ENCODE measurements at places on chromosomes 1 and 21.
A peak's percentile ranks its signal among the peaks of the same experiment; 100 is the strongest.

DNA sequence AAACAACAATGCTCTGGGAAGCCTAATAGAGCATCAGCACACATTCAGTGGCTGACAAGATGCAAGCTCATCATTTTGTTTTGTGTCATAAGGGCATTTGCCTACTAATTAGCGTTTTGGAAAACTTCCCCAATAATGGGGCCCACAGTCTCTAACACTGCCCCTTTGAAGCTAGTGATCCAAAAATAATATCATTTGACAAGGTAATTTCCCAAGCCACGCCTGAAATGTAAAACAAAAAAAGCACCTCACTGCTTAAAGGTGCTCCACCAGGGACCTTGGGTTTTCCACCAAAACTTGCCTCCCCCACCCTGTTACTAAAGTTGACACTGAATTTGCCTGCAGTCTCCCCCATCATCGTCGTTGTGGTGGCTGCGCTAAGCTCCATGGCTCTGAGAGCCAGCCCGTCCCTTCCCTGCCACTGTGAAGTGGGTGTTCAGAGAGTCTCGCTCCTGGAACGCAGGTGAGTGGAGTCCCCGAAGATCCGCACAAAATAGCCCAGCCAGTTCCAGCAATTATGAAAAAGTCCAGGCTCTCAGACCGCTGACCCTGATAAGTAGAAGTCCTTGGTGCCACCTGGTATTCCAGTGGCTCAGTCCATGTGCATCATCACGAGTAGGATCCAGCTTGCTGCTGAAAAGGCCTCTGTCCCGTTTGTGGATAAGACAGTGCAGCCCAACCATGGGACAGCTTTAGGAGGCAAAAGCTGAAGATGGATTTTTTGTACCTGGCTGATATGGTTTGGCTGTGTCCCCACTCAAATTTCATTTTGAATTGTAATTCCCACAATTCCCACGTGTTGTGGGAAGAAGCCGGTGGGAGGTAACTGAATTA is 52.2 kb downstream of the RAB3GAP2 start:
- no peak for DNase-seq

- no peak for DNase-seq
Measured at GRCh38 chr1:13224480-13225060, 1.4 kb downstream of the PRAMEF18 start.

DNA sequence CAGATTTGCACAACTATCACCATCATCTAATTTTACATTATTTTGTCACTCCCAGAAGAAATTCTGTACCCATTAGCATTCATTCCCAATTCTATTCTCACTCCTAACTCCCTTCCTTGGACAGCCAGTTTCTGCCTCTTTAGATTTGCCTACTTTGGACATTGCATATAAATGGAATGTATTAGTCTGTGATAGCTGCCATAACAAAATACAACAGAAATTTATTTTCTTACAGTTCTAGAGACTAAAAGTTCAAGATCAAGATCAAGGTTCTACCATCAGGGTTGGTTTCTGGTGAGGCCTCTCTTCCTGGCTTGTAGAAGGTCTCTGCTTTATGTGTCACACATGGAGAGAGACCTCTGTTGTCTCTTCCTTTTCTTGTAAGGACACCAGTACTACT is 61.9 kb downstream of the ALG6 start:
- DNase-seq, result no peak

DNA sequence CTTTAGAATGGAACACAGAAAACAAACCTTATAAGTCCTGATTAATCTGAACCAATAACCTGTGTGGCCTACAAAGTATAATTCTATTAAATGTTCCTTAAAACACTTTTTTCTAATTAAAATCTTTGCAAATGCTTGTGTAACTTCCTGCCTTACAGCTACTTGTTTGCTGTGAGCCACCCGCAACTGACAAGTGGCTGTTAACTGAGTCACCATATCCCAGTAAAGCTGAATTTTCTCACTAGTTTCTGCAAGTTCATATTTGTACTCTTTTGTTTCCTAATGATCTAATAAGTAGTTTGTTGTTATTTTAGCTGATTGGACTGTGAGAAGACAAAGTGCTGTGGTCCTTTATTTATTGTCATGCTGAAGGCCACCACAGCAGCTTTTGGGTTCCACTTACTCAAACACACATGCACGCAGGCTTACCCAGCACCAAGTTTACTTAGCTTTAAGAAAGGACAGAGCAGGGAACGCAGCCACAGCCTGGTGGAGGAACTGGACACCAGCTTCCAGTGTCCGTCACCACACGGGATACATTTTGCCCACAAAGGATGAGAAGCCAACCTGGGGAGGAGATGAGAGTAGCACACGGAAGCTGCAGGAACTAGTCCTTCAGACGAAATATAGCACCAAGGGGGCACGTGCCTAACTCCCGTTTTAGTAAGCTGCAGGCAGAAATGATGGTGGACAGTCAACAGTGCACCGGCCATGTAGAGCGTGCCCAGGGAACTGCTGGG is 47.8 kb downstream of the LCA5L start:
- DNase-seq, result no peak

DNA sequence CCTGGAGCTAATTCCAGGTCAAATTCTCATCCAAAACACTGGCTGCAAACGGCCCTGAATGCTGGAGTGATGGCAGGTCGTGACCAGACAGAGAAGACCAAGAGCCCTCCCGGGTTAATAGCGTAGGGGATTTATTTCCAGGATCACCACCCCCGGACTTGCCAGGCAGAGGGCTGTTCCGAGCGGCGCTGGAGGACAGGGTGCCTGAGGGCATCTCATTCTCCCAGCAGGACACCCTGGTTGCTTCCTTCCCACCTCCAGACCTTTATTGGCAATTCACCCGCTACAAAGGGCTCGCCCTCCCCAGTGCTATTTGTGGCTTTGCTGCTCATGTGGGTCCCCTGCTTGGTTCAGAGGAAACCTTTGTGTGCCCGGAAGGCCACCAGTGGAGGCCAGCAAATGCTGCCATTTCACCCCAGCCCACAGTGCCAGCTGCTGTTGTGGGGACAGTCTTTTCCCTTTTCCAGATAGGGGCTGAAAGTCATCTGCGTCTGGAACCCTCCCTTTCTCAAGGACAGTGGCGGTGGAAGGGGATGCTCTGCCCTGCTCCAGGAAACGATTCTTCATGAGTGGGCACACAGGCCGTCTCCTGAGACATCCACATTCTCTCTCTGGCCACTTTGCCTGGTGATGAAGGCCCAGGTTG is 19.0 kb upstream of the C1orf174 start:
- DNase-seq, result no peak

GRCh38 chr1:212553676-212554075 is 54.9 kb upstream of the ATF3 start:
- no peak for DNase-seq

DNA sequence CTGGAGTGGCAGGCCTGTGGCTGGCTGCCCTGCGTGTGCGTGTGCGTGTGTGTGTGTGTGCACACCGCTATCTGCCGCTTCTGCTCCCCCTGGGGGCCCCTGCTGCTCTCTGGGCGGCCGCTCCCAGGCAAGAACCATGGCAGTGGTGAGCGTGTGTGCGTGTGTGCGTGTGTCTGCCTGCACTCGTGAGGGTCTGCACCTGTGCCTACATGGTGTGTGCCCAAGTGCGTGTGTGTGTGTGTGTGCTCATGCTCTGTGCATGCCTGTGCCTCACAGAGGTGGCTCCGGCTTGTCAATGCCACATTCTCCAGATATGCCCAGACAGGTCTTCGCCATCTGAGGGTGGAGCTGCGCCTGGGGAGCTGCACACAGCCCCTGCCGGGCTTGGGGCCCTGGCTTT is 18.7 kb upstream of the PEX10 start:
- no peak for DNase-seq

- DNase-seq, result no peak
Measured at GRCh38 chr1:58905126-58905490, 121.3 kb upstream of the JUN start.

- no peak for DNase-seq
Measured at GRCh38 chr1:226405411-226405988, 2.4 kb downstream of the PARP1 start.

- DNase-seq, result no peak
Measured at GRCh38 chr1:145955436-145955835, 2.4 kb downstream of the LIX1L start.

DNA sequence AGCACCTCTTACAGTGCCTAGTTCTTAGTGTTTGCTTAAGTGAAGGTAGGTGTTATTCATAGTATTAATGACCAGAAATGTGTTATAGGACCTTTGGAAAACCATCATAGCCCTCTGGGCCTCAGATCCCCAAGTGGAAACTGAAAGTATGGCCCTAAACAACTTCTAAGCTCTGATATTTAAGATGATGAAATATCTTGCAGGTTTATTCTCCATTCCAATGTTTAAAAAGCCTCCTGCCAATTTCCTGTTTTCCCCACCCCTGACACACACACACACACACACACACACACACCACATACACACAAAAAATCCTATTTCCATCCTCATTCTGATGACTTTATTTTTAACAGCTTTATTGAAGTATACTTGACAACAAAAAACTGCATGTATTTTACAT is 108.2 kb downstream of the DIRAS3 start:
- DNase-seq, result no peak

DNA sequence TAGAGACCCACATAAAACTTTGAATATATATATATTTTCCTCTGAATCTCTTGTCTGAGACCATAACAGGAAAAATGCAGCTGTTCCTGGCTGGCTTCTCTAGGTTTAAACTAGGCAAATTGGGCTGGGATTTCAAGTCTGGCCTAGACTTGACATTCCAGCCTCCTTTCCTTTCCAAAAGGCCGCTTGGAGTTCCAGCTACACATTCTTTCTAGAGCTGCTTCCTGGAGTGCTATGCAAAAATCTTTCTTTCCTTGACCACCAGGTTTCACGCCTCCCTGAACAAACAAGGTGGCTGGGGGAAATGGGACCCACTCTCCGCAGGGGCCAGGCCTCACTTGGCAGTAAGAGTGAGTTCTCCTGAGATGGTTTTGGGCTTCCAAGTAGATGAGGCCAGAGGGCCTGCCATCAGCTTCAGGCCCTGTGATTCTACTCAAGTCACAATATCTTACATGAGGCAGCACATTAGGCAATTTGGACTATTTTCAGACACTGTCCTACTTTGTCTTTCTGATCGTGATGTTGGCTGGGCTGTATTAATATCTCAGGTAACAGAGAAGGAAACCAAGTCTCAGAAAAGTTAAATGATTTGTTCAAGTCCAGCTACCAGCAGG is 102.4 kb downstream of the FAM78B start:
- DNase-seq, result no peak

DNA sequence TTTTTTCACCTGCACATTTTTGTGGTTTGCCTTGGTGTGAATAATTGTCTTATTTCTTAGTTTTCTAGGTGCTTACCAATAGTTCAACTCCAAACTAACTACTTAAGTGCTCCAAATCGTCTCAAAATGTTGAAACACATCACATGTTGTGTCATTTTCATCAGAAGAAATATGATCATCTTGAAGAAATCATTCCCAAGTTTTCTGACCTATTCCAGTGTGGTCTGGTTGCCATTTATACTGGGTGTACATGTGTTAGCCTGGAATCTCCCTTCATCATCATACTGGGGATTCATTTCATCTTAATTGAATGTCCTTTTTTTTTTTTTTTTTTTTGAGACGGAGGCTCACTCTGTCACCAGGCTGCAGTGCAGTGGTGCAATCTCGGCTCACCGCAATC is 67.0 kb downstream of the EIF2B3 start:
- DNase-seq, result no peak

GRCh38 chr1:226821719-226822085 is 48.7 kb upstream of the PSEN2 start:
- no peak for DNase-seq

DNA sequence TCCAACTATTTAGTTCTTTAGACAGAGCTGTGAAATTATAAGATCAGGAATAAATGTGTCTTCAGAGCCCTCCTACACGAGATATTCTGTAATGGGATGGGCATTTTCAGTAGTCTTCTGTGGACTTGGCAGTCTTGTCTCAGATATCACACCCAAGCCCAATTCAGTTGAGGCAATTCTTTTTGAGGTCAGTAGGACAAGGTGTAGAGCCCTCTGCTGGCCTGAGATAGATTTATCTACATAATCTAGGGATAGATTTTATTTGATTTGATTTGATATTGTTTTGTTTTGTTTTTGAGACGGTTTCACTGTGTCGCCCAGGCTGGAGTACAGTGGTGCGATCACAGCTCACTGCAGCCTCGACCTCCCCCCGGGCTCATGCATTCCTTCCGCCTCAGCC is 77.5 kb downstream of the FMN2 start:
- DNase-seq, result no peak

- DNase-seq, result no peak
Measured at GRCh38 chr1:224276771-224277487, 53.0 kb downstream of the NVL start.

DNA sequence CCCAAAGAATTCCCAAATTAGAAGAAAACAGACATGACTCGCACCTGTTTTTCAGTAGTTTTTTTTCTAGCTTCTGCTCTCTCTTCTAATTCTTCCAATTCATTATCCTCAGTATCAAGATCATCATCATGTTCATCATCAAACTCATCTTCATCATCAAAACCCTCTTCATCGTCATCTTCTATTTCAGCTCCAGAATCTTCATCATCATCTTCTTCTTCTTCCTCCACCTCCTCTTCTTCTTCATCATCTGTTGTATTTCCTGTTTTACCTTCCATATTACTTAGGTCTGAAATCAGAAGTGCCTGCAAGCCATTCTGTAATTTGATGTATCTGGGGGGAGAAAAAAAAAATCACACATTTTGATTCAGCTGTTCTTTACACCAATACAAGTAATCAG is 38.3 kb downstream of the NRDC start:
- no peak for DNase-seq

DNA sequence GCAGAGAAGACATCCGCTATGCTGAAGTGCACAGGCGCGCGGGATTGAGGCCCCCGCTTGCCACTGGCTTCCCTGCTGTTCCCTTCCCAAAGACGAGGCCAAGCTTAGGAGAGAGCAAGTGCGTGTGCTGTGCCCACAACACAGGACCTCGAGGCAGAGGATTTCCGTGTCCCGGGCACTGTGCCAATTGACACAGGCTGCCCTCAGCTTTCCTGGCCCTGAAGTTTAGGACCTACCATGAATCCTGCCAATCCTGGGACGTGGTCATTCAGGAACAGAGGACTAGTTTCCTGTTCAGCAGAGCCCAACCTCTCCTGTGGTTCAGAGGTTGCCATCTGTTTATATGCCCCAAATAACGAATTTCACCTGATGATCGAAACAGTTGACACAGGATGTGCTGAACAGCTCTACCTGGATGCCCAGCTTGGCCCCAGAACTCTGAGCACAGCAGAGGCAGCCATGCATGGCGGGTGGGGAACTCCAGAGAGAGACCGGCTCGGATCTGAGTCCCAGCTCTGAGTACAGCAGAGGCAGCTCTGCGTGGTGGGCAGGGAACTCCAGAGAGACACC is 22.0 kb downstream of the SLC37A1 start:
- no peak for DNase-seq

DNA sequence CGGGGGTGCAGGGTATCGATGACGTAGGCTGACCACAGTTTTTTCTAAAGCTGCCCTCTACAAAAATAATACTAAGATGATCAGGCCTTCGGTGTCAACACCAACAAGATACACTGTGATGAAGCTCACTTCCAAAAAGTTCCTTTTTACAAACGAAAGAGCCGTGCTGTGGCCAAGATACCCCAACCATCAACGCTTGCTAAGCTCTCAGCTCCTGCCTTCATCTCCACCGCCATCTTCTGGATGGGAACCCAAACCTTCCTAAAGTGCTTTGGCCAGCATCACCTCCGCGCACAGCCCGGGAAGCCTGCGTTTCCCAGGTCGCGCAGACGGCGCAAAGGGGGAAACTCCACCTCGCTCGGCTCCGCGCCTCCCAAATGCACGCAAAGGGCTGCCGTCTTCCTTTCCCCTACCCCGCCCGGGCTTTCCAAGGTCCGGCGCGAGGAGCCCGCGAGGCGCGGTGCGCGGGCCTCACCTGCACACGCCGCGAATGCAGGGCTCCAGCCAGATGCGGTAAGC is 541 bp downstream of the USP48 start:
- peak; percentile 18 for DNase-seq

Data from stimulated activated CD4-positive, alpha-beta T cell treated with anti-CD3 and anti-CD28 coated beads, Interleukin-1b, Interleukin-23, amount 100 ng/mL, for 4 hours (primary cell).